Fibroblast of skin of abdomen (primary cell): ENCODE measurements at places on chromosomes 12 and 14.

- peak; percentile 64 for DNase-seq
Observed at GRCh38 chr12:21526053-21526452, at the start of gene SPX. TSS of gene SPX (plus strand) at chr12:21526296. CDS start at chr12:21526473, 177 bp downstream.

- DNase-seq = no peak
Observed at GRCh38 chr12:125861299-125862281, 796.4 kb downstream of the AACS start.

- no peak for DNase-seq
Observed at GRCh38 chr12:78938341-78939084, 73.9 kb downstream of the SYT1 start.

DNA sequence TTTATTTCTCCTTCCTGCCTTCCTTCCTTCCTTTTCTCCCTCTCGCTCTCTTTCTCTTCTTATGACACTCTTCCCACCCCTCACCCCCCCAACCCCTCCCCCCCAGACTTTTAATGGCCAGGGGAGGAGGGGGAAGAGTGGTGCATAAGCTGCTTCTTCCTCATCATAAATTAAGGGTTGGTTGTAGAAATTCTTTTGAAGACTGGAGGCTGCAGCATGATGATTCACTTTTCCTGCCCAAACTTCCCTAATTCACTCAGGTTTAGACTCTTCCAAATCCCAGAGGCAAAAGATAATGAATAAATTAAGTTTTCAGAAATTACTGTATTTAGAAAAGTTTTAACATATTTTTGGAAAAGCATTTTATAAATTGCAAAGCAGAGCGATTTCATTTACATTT is 58.2 kb downstream of the GRIP1 start:
- DNase-seq = peak; percentile 59

- no peak for DNase-seq
Observed at GRCh38 chr14:66539034-66539433, 31.1 kb downstream of the GPHN start.

- DNase-seq = no peak
Observed at GRCh38 chr12:109671502-109671901, 42.1 kb upstream of the FAM222A start.

DNA sequence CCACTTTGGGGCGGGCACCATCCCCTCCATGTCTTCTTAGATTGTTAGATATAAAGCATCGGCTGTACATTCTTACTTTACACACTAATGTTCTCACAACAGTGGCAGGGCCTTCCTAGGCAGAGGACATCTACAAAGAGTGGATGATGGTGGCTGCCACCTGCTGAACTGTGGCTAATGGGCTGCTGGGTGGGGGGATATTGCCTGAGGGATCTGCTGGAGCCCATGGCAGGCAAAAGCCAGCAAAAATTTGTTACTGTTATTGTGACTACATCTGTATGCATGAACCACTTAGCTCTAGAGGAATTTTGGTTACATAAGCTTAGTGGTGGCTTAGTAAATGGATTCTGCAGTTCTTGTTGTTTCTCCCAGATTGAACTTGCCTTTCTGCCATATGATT is 52.6 kb downstream of the DIP2B start:
- DNase-seq = no peak

DNA sequence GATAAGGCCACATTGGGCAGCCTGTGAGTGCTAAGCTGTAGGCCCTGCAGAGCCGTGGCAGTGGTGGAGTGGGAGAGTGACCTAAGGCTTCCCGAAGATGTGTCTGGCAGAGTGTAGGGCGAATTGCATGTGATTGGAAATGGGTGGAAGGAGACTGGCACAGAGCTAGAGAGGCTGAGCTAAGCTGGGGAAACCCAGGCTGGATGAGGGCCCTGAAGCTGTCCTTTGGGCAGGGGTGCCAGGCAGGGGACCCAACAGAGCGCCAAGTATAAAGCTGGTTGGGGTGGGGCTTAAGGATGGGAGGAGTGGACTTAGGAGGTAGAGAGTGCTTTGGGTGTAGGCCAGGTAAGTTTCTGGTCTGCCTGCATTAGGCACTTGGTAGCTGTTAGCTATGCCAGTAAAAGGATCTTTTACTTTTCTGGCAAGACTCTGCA is 47.9 kb downstream of the WDR20 start:
- DNase-seq = no peak

- no peak for DNase-seq
Observed at GRCh38 chr14:74981462-74981782, 21.3 kb upstream of the EIF2B2 start.

GRCh38 chr14:100825713-100826331 is at the start of gene MEG3:
TSS of gene MEG3 (plus strand) at chr14:100826118.
- DNase-seq = peak; percentile 88
